Panc1 (cell line): ENCODE measurements at places on chromosomes 7 and 10.
A peak's percentile ranks its signal among the peaks of the same experiment; 100 is the strongest.

- DNase-seq, result no peak
These were observed 31.8 kb upstream of the SHH start for GRCh38 chr7:155844019-155844453.

- DNase-seq, result no peak
These were observed 279.8 kb downstream of the SEC23IP start for GRCh38 chr10:120172356-120172755.

GRCh38 chr10:3048119-3049019, 19.0 kb upstream of the PFKP start:
- DNase-seq, result no peak

DNA sequence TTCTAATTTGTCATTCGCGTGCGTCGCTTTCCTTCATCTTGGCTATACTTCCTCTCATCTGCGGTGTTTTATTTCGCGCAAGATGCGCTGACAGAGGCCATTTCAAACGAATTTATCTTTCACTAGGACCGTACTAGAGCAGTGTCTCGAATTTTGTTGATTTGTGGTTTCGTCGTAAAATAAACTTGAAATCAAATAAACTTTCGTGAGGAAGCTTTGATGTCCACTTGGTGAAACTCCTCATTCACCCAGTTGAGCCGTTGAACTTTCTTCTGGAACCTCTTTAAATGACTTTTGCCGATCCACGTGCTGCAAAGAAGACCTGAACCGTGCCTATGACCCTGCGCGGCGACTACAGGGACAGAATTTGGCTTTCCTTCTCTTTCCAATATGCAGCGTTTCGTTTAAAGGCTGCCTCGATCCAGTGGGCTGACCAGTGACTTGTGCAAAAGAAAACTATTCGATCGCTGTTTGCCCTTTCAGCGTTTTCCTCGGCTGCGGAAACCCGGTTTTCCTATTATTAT, 163.9 kb upstream of the PPP1R3A start:
- no peak for DNase-seq

GRCh38 chr10:101303087-101303703, 50.8 kb upstream of the BTRC start:
- no peak for DNase-seq

- no peak for DNase-seq
These were observed 63.2 kb downstream of the WNT2 start for GRCh38 chr7:117259615-117260014.

DNA sequence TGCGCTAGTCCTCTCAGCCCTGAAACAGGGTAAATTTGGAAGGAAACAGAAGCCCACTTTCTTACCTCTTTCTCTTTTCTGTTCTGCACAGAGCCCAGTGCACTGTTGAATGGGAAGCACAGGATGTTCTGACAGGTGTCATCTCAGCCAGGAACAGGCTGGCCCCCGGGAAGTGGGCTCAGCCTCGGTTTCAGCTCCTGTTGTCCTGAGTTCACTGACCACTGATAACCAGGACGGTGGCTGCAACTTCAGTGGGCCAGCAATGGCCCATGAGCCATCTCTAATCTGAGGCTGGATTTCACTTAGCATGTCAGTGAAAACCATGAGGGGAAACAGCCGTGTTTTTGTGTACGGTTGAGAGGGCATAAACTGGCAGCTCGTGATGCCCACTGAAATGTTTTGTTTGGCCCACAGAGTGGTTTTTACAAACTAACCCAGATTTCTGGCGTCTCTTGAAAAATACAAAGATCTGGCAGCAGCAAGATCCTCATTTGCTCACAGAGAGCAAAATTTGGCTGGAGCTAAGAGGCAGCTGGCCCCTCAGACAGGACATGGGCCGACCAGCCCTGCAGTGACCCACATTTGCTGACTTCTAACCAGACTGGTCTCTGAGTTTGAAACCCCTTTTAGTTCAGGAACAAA, 455.9 kb downstream of the PAXIP1 start:
- no peak for DNase-seq

- no peak for DNase-seq
These were observed 104.7 kb downstream of the SEPTIN7 start for GRCh38 chr7:35905555-35905954.

- DNase-seq, result peak; percentile 89
These were observed 13.1 kb downstream of the STX1A start for GRCh38 chr7:73706126-73707044.

DNA sequence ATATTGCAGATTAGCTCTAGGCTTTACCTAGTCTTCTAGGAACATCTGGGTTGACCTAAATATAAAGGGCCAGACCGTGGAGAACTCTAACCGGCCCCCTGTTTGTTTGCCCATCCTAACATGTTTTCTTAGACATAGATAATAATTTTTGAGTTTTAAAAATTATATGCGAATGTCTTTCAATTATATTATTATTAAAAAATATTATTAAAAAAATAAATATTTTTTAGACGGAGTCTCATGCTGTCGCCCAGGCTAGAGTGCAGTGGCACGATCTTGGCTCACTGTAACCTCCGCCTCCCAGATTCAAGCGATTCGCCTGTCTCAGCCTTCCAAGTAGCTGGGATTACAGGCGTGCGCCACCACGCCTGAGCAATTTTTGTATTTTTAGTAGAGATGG, 318.5 kb downstream of the INHBA start:
- no peak for DNase-seq

DNA sequence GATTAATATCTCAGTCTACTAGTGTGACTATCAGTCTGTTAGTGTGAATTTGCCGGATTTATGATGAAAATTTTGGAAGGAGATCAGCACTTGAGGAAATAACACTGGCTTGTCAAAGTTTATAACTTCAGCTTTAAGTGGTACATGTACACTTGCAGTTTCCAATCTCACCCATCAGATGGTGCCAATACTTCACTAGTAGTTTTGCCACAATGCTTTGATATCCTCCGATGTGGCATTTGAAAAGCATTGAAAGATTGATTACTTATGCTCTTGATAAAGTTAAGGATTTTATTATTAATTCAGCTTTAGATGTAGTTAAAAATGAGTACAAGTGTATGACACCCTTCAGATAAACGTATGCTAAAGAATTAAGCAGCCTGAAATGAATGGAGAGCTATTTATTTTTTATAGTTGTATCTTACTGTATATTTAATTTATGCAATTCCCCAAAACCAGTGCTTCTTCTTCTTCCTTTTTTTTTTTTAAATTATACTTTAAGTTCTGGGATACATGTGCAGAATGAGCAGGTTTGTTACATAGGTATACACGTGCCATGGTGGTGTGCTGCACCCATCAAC, 98.2 kb downstream of the ANLN start:
- peak; percentile 88 for DNase-seq

DNA sequence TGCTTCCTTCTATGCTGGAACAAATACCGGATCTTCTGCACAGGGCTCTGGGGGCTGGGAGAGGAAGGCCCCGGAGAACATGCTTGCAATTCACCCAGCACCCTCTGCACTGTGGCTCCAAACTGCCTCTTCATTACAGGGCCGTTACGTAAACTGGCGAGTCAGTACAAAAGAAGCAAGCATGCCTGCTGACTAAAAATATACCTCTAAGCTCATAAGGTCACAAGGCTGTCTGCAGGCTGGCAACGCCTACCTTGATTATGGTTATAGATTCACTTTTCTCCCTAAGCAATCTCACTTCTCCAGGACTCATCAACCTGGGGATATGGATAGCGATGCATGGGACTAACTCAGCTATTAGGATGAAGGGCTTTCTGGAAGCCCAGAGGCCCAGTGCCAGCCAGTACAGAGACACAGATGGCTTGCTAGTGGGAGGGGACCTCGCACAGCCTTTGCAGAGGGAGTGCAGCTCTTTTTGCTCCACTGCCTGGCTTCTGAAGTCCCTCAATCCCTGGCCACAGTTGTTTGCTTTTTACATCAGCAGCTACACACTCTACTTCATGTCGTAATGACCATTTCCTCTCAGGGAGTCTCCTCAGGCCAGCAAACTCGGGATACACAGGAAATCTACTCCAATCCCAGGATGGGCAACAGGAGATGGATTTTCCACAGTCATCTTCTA, 96.1 kb downstream of the SH3PXD2A start:
- peak; percentile 75 for DNase-seq

DNA sequence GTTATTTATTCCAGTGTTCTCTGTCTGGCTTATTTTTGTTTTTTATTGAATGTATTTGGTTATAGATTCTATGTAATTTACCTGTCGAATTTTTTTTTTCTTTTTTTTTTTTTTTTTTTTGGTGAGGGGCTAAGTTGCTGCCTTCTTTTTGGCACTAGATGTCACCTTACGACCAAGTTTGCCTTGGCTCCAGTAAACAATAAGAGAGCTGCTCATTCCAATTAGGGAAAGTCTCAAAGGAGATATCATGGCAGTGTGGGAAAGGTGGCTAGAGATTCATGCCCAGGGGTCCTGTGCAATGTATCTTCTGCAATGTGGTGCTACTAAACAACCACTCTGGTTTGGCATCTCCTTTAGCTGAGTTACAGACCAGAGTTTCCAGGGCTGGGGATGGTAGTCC, 84.0 kb downstream of the PTPN20 start:
- DNase-seq, result no peak
